ENCODE measurements at places on chromosomes 11 and 22.

DNA sequence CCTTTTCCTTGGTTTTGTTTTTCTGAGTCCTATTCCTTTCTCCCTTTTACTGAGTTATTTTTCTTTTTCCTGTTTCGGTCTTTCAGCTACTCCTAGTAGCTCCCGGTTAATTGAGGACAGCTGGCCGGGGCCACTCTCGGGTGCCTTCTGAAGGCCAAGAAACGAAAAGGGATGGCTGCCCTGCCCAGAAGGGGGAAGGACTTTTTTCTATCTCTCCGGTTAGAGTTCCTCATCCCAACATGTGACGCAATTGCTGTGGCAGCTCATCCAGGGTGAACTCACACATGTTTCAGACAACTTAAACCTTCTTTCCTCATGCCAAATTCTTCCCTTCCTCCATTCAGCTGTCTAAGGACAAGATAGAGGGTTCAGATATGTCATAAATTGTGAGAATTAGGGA lies 83.6 kb downstream of the PIWIL4 start:
- DNase-seq = no peak

- no peak for DNase-seq
These were observed 1.1 kb downstream of the EED start for GRCh38 chr11:86245369-86246292.

- DNase-seq = no peak
These were observed 123.4 kb upstream of the SEZ6L start for GRCh38 chr22:26045860-26046259.

GRCh38 chr11:130909650-130910049 lies 6.6 kb downstream of the SNX19 start:
- no peak for DNase-seq

DNA sequence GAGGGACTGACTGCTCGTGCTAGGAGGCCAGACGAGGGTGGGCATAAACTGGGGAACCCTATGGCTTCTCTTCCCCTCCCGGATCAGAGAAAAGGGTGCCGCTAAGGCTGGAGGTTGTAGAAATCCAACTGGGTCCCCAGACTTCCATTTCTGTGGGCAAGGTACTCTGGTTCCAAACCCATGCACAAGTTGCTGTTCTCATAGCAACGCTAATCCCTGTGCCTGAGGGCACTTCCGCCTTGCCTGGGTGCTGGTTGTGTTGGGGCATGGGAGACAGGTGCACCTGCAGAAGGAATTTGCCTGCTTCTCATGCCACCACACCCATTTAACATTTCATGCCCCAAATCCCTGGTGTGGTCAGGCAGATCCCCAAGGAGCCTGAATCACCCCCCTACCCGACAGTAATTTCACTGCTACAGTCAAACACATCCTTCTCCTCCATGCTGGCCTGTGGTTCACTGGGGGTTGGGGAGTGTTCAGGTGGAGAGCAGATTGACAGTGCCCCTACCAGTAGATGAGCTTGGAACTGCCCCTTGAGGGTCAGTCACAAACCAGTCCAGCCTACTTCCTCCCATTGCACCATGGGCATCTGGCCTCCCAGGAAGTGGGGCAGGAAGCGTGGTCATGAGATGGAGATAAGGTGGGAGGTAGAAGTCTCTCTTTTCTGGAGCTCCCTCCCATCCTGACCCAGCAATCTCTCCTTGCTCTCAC lies 1.2 kb downstream of the C2CD2L start:
- no peak for DNase-seq

GRCh38 chr22:27748751-27749191 lies 52.8 kb downstream of the MN1 start:
- no peak for DNase-seq

GRCh38 chr11:85855341-85855656 lies at the start of gene CCDC83:
Gene CCDC83, plus strand, starts transcription at chr11:85855383. Its CDS starts 9,741 bp downstream, at chr11:85865124.
- DNase-seq = no peak

DNA sequence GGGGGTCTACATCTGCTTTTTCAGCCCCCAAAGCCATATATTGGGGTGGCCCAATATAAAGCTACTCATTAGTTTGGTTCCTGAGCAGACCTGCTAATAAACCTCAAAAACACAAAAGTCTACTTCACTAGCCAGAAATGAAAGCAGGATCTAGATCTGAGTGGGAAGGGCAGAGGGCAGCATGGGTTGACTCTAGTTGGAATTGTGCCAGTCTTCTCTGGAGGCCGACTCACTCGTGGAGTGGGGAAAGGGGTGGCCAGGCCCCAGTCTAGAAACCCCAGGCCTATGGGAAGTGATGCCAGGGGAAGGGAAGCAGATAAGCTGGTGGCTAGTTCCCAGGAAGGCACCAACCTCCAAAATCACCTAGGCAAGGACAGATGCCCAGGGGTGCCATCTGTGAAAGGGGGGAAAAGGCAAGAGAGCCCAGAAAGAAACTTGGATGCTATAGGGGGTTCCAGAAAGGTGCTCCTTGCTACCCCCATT lies 5.3 kb downstream of the PATZ1 start:
- no peak for DNase-seq

GRCh38 chr11:65471447-65471891 lies 27.4 kb upstream of the MALAT1 start:
- peak; percentile 36 for DNase-seq

DNA sequence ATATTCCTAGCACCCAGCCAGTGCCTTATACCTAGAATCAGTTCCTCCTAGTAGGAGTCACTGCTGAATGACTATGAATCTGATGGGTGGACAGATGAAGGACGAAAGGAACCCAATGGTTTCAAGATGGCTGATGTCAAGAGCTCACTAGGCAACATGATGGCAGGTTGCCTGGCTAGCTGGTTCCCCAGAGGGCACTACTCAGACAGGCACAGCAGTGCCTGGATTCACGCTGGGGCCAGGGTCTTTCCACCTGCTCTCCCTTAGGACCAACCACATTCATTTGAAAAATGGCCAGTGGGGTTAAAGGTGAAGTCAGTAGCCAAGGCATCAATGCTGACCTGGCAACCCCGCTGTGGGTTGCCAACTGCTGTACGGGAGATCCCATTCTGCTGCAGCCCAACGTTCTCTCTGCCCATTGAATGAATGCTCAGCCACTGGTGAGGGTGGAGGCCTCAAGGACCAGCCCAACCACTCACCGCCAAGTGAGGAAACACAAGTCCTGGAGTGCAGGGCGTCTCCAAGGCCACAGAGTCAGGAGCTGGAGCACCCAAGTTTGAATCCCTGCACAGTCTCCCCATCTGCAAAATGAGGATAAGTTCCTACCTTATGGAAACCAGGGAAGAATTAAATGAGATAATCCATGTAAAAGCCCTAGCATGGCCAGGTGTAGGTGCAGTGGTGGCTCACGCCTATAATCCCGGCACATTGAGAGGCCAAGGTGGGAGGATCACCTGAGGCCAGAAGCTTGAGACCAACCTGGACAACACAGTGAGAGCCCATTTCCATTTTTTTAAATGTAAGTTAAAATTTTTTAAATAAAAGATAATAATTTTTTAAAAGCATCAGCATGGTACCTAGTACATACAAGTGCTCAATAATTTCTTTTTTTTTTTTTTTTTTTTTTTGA lies 12.4 kb downstream of the MYH9 start:
- no peak for DNase-seq

DNA sequence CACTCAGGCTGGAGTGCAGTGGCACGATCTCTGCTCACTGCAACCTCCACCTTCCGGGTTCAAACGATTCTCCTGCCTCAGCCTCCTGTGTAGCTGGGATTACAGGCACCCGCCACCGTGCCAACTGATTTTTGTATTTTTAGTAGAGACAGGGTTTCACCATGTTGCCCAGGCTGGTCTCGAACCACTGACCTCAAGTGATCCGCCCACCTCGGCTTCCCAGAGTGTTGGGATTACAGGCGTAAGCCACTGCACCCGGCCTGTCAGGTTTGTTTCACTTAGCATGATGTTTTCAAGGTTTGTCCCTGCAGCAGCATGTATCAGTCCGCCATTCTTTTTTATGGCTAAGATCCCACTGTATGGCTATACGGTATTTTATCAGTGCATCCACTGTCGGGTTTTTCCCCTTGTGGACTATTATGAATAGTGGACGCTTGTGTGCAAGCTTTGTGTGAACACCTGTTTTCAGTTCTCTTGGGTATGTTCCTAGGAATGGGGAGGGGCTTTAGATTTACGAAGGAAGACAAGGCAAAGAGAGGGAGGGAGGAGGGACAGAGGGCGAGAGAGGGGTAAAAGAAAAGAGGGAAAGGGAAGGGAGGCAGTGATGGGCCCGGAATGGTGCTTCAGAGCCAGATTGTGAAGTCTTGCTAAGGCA lies 13.9 kb upstream of the CDC42EP2 start:
- no peak for DNase-seq

- DNase-seq = no peak
These were observed 79.4 kb upstream of the LMO1 start for GRCh38 chr11:8342821-8343681.

DNA sequence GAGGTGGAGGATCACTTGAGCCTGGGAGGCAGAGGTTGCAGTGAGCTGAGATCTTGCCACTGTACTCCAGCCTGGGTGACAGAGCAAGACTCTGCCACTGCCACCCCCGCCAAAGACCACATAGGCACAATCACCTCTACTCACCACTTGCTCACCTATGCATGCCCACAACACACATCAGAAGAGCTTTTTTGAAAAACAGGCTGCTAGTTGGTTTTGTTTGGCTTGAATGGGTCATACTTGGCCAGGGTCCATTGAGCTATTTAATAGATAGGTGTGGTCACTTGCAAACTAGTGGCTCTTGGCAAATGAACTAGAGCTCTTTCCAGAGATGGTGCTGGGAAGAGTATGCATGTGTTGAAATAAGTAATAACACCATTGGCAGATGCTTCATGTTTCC lies 80.1 kb downstream of the EMSY start:
- no peak for DNase-seq

DNA sequence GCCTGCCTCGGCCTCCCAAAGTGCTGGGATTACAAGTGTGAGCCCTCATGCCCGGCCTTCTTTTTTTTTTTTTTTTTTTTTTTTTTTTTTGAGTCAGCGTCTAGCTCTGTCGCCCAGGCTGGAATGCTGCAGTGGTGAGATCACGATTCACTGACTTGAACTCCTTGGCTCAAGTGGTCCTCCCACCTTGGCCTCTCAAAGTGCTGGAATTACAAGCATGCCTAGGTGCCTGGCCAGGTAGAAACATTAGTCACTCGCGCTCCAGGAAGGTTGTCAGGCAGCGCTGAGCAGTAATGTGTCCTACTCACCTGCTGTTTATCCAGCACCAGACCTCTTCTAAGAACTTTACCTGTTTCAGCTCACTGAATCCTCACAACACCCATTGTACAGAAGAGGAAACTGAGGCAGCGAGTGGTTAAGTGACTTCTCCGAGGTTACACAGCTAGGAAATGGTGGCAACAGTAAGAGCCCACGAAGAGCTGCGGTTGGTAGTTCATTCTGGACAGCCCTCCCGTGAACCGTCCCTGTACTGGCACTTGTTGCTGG lies 496 bp upstream of the CST6 start:
- DNase-seq = no peak

DNA sequence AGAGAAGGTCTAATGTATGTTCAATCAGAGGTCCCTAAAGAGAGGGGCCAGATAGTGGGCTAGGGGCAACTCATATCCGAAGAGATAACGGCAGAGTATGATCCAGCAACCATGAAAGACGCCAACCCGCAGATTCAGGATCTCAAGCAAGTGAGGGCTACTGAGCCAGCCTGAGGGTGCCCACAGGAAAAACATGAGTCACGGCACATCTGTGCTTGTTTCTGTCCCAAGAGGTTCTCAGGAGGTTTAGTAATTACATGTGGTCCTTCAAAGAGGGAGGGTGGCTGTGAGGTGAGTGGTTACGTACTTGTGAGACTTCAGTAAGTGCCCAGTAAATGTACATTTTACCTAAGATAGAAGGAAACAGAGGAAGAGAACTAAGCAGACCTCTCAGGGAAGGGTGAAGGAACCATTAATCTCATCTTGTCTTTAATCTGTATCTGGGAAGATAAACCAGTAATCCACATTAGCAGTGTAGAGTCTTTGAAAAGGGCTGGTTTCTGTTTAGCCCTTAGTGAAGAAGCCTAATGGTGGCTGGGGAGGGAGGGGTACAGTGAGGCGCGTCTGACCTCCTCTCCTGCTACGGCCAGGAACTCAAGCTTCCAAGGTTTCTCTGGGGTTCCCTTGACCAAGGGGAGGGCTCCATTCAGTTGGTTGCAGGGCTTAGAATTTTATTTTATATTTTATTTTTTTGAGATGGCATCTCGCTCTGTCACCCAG lies 10.2 kb downstream of the SIRT3 start:
- DNase-seq = no peak

GRCh38 chr11:72303179-72303578 lies 59.2 kb upstream of the PHOX2A start:
- DNase-seq = no peak

DNA sequence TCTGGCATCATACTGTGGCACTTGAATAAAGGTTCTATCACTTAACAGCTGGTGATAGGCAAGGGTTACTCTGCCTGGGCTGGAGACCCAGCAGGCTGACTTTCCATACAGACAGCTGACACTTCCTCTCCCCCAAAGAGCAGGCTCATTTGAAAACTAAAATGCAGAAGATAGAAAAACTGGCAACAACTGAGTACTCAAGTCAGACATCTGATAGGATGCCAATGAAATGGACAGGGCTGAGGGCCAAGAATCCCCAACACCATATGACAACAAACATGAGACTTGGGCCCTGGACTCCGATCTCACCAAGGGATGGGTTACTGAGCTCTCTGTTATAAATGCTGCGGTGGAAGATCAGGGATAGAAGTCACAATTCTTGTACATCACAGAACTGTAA lies 237.2 kb downstream of the LRRC4C start:
- DNase-seq = no peak

DNA sequence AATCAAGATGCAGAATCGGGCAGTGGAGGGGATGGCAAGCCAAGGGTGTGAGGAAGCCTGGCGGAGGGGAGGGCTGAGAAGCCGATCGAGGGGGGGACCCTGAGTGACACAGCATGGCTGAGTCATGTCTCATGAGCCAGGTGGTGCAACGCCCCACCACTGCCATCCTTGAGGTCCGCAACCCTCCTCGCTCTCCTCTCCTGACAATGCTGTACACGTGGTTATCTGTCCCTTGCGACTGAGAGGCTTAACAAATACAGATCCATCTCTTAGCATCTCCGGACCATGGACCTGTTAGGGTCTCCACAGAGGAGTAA lies 14.2 kb downstream of the SLC22A12 start:
- DNase-seq = no peak

- no peak for DNase-seq
These were observed 4.4 kb downstream of the RPS19BP1 start for GRCh38 chr22:39528080-39528661.

DNA sequence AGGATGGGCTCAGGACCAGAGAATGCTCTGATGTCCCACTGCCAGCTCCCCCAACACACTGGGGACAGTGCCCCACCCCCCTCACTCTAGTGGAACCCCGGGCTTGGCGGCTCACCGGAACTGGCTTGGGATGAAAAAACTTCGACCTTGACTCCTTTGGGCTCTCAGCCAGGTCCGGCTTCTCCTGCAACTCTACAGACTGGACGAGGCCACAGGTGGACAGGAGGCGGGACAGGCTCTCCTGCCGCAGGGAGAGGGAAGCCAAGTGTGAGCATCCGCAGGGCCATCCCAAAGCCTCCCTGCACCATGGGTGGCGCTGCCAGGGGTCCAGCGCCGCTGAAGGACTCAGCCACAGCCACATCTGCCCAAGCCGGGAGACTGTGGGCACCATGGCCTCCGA lies 3.7 kb downstream of the RRP7A start:
- no peak for DNase-seq
